ENCODE measurements at places on chromosomes 11 and 22.

DNA sequence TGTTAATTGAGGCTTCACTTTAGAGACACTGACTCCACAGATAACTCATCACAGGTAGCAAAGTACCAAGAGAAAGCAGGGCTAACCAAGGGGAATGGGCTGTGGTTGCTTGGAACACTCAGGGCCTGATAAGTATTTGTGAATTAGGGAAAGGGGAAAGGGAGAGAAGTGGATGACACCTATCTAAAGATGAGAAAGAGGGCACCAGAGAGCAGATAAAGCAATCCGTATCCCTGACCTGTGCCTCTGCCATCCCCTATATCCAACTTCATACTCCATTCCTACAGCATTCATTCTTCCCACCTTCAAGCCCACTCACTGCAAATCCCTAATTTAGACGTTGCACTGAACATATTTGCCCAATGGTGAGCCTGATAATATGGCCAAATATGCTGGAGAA, 43.0 kb upstream of the API5 start:
- DNase-seq: no peak

DNA sequence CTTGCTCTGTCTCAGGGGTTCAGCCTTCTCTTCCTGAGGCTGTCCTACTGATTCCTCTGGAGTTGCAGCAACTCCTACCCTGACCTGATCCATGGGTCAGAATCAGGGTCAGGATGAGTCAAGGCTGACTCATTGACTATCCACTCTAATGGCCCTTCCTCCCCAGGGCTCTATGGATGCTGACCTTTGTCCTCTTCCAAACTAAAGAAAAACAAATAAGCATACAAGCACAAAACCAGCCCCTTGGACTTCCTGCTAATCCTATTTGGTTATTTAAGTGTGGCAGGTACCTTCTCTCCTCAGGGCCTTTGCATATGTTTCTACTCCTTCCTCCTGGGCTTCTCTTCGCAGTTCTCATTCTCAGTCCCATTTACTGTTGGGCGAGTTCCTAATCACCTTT, 204.5 kb upstream of the NAV2 start:
- no peak for DNase-seq

GRCh38 chr11:120424185-120424969, 87.2 kb upstream of the GRIK4 start:
- no peak for DNase-seq

DNA sequence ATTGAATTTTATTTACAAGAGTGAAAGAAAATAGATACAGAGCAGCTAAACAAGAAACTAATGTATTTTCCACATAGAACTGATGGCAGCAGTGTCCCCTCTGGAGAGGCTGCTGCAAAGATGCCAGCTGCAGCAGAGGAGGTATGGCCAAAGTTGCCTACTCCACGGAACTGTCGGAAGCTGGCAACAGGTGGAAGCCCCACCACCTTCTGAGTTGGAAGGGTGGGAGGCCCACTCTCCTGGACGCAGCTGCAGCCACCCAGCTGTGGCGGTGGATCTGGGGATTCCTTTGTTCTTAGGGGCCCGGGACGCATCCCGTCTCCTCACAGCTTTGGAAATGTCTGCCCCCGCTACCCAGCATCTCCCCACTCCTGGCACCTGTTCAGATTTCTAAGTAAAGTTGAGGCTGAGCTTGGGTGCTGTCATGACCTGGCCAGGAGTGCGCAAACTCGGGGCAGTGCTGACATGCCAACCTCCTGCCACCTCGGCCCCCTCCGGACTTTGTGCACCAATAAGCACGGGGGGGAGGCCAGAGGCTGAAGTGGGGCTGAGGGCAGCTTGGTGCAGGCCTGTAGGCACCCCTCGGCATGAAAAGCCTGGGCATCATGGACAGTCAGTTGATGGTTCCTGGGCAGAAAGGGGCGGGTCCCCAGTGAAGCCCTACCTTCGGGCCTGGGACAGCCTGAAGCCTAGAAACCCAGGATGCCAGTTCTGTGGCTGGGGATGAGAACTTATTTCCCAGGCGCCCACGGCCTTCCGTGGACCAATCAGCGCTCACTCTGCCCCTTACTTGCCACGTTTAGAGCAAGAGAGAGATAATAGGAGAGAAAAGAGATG, 1071.4 kb downstream of the JRKL start:
- no peak for DNase-seq

- DNase-seq: no peak
These were observed 370.5 kb downstream of the JRKL start for GRCh38 chr11:96760306-96760705.

- no peak for DNase-seq
These were observed 56.6 kb upstream of the WNT7B start for GRCh38 chr22:46033256-46034200.

DNA sequence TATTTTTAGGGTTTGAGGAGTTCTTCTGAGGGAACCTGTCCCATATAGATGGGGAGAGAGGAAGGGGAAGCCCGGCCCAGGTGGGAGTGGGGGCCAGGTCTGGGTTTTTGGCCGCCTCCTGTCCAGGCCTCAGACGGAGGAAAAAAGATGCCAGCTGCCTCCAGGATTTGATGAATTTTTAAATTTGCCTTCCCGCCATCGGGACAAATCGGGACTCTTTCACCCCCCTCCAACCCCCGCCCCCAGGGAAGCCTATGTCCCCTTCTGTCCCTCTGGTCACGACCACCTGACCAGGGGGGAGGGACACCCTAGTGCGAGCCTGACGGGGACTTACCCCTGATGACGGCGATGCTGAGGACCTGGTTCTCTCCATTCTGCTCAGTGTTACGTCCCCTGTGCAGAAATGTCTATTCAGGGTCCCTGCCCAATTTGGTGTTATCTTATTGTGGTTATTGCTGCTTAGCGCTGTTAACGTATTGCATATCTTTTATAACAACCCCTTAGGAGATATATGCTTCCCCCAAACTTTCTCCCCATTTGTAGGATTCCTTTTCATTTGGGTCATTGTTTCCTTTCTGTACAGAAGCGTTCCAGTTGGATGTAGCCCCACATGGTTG, 115.9 kb upstream of the GRK3 start:
- no peak for DNase-seq

GRCh38 chr22:31039393-31039792, 41.7 kb upstream of the SMTN start:
- no peak for DNase-seq

DNA sequence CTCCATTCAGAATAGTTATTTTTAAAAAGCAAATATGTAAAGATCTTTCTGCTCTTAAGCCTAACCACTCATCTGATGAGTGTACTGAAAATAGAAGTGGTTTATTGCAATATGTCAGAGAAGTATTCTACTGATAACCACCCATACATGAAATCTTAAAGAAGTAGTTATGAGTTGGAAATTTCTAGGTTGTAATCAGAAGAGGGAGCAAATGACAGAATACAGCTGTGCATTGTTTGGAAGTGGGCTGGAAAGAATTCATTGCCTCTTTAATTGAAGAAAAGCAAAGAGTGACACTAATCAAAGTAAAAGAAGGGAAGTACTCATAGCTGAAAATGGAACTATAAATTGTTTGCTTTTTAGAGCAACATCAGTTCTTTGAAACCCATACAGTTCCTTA, 39.4 kb downstream of the FDX1 start:
- DNase-seq: no peak

- no peak for DNase-seq
These were observed 68.2 kb upstream of the SESN3 start for GRCh38 chr11:95299078-95299679.

- no peak for DNase-seq
These were observed 9.9 kb upstream of the OR51V1 start for GRCh38 chr11:5210376-5210885.

DNA sequence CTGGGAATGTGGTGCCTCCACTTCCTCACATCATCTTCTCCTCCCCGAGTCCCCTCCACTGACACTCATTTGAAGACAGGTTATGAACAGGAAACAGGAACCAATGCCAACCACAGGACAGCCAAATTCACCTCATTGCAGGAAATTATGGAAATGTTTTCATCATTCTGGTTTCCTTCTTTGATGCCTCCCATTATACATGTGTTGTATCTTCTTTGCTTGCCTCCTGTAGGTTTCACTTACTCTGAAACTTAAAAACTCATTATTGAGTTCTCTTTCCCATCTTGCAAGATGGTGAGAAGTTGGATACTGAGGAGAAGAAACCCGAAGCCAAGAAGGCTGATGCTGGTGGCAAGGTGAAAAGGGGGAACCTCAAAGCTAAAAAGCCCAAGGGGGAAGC, 108.5 kb downstream of the PHF21B start:
- DNase-seq: no peak

DNA sequence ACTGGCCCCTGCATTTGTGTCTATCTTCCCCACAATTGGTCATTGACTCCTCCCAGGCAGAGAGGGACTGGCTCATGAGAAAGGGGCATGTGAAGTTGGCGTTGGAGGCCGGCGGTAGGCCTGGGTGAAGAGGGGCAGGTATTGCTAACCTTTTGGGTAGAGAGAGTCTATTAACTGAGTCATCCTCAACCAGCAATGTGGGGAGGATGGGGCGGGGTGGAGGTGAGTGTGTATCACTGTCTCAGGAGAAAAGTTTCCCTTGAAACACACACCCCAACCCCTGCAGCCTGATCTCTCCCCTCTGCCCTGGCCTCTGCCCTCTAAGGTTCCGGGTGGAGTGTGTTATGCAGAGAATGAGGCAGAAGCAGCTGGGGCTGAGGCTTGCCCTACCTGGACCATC, 60.1 kb upstream of the PHF21B start:
- no peak for DNase-seq

GRCh38 chr22:46463435-46464227, 73.8 kb downstream of the CELSR1 start:
- no peak for DNase-seq

GRCh38 chr11:34192481-34193401, 87.3 kb downstream of the NAT10 start:
- DNase-seq: no peak

DNA sequence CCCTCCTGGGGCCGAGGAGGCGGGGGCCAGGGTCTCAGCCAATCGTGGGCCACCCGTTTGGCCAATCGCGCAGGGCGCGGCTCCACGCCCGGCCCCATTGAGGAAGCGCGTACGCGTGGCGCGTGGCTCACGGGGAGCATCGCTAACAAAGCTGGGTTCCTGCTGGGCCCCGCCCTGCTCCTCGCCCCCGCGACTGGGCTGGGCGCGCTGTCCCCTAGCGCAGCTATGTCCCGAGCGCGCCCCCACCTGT, 614 bp upstream of the ASCL2 start:
- DNase-seq: no peak

- DNase-seq: no peak
These were observed 6.5 kb downstream of the HMBS start for GRCh38 chr11:119091178-119091577.

DNA sequence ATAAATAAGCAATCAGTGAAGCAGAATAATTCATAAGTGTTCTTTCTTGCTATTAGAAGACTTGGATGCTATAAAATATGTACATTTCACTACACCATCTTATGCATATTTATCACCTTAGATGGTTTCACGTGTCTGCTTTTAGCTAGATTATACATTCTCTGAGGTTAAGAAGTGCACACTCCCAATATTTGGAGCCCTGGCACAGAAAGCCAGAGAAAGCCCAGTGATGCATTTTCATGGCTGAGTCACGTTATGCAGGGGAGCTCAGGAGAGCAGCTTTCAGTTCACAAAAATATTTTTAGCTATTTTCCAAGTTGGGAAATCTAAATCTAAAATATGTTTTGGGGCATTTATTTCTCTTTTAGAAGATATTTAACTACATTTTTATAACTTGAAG, 5.1 kb upstream of the TP53AIP1 start:
- no peak for DNase-seq

DNA sequence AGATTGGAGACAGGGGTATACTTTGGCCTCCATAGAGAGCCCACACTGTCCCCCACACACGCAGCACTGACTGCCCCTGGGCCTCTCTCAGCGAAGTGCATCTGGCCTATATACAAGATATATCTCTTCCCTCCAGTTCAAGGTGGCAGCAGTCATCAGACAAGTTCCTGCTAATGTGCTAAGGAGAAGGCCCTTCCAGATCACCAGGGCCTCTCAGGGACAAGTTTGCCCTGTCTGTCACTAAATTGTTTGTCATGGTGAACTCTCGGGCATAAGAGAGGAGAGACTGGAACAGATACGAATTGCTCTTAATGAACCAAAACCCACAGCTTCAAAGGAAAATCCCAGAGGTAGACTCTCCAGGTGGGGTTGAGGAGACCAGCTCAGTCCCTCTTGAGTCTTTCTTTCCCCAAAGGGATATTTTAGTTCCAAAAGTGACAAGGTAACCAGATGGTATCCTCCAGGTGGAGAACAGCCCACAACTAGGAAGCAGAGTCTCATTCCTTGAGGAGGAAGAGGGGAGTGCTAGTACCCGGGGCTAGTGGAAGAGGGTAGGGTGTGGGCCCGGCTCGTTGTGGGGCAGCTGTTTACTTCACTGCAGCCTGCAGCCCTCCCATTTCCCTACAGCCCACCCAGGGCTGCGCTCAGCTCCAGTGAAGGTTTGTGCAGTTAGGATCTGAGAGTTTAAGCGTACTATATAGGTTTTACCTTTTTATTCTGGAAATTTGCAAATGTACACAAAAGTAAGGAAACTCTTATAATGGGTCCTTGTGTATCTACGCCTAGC, 2.2 kb upstream of the SLC35C1 start:
- DNase-seq: no peak

DNA sequence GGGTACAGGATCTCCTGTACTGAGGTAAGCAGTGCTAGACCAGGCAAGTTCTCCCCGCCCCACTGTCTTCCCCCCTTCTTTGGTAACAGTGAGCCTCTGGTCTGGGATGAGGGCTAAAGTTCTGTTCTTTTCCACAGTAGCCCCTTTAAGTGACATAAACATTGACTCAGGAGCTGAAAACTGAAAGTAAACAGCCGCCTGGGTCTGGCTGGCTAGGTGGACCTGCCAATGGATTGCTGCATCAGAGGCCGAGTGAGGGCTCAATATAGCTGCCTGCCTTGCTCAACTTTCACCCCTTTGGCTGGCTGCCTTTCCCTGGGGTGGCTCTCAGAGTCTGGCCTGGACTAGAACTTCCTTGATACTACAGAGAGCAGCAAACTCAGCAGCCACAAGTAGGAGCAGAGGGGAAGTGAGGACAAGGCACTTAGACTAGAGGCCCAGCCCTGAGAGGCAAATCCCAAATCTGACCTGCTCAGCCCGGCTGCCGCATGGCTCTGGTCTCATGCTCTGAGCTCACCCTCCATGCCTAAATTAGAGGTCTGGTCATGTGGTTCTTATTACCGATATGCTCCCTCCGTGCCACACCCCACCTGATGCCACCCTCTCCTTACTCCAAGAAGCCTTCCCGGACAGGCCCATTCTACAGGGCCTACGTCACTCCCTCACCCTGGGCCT, 9.6 kb upstream of the UCP3 start:
- peak; percentile 40 for DNase-seq

All from SIG-M5 (cell line).